CD8-positive, alpha-beta memory T cell (primary cell): ENCODE measurements at places on chromosomes 16 and 17. TPM values are rescaled to one million over a fixed set of nuclear protein-coding genes. Genes with fewer than 3 reads are reported as not detected.
A peak's percentile ranks its signal among the peaks of the same experiment; 100 is the strongest.

Gene RRAD
- total RNA-seq, result 0.88 TPM

Gene MYH2
- not detected for total RNA-seq

Gene OR2C1
- total RNA-seq, result not detected

Gene RTN4RL1
- 1.0 TPM for total RNA-seq

DNA sequence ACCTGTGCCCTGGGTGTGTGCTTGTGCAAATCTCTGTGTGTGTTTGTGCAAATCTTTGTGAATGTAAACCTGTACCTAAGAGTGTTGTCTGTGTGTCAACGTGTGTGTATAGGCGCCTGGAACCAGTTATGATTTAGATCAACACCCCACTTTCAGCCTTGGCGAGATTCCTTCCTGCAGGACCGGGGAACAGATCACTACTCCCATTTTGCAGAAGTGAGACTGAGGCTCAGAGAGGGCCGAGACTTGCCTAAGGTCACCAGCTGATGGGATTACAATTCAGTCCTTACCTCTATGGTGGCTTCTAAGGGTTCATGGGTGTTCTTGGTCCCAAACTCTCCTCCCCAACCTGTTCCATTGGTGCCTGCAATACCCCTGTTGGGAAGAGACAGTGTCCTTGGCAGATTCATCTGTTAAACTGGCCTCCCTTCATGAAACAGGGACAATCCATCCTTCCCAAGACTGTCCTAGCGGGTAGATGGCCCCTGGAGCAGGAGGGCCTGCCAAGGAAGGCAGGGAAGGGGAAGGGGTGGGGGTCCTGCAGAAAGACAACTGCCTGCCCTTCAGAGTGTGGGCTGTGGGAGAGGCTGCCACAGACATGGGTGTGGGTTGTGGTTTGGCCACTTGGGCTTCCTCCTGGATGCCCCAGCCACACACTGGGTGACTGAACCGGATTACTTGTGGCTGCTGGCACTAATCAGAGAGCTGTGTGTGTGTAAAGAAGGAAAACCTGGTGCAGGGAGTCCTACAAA is 6.9 kb upstream of the MAPK7 start:
- DNase-seq, result peak; percentile 42

- DNase-seq, result peak; percentile 34
Observed at GRCh38 chr17:41691031-41691777, 2.5 kb downstream of the EIF1 start.

- no peak for DNase-seq
Observed at GRCh38 chr17:33210285-33210684, 82.8 kb downstream of the ASIC2 start.

GRCh38 chr17:16977932-16978331 is 6.0 kb upstream of the TNFRSF13B start:
- no peak for DNase-seq

DNA sequence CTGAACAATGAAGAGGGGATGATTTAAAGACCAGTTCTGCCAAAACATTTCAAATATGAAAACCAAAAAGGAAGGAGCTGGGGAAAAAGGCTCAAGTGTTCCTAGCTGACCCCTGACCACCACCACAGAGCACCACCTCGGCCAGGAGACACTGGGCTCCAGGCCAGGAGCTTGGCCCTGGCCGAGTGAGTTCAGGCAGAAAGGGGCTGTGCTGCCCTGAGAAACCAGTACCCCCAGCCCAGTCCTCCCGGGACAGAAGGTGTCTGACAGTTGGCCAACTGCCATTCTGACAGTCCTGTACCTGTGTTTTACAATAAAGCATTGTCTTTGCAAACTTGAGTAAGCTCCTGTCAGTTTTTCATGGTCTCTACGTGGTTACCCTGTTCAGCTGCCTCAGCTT is 98.2 kb downstream of the VPS53 start:
- DNase-seq, result no peak

- DNase-seq, result no peak
Observed at GRCh38 chr16:85004587-85005205, 6.6 kb downstream of the ZDHHC7 start.

DNA sequence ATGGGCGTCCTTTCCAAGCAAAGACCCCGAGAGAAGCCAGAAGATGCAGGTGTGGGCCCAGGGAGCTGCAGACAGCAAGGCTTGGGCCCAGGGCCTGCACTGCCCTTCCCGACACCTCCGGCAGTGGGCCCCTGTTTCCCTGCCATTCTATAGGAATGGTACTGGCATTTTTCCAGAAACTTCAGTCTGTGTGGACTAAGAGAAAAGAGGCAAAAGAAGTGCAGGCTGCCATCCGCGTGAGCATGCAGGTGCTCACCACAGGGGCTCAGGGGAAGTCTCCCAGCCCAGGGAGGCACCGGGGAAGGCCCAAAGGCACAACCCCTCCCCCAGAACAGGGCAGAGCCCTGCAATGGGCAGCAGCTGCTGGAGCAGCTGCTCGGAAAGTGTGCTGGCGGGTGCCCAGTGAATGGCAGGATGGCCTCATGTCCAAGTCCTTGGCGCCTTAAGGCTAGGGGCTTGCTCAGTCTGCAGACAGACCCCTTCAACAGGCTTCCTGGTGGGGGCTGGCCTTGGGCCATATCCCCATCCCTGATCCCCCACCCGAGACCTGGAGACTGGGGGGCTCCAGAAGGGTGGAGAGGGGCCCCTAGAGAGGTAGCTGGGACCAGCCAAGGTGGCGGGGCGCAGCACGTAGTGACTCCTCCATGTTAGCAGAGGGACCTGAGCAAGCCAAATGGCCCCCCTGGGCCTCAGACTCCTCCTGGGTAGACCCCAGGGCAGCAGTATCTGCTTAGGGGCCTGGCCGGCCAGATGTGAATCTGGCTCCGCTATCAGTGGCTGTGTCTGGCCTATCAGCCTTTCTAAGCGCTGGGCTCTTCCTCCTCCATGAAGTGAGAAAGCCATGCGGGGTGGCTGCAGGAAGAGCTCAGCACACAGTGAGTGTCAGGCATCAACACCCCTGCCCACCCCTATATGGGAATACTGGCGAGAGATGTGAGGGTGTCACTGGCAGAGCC is 6.7 kb upstream of the TPPP3 start:
- no peak for DNase-seq

DNA sequence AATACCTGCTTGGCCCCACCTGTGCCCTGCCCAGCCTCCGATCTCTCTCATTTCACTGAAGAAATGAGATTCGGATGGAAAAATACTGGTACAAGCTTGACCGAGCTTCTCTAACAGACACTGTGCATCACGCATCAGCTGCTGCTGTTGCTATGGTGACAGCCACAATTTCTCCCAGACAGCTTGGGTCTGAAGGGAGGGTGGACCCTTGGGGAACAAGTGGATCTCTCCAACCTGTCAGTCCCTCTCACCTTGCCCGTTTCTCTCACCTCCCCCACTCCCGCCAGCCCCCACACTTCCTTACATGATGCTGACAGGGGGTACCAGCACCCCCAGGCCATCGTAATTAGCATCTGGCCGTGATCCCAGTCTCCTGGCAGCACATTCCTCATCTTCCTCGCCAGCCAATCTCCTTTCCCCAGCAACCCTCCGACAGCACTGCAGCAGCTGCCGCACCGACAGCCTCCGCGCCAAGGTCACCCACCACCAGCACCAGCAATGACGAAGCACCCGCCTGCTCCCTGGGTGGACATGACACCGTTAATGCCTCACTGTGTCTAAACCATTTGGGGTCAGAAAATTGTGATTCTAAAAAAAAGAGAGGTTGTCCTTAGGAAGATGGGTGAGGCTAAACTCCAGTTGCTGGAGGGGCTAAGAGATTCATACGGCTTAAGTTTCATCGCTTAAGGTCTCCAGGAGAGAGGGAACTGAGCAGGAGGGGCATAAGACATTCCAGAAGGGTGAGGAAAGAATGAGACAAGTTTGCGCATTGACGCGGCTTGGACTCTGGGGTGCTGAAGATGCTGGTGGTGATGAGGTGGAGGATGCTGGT is 58.6 kb upstream of the TNRC6A start:
- DNase-seq, result no peak

GRCh38 chr17:55760643-55761355 is 9.9 kb downstream of the PCTP start:
- DNase-seq, result no peak
